Heart left ventricle (tissue), 16 donors: ENCODE measurements at places on chromosomes 16 and 17. TPM values are rescaled to one million over a fixed set of nuclear protein-coding genes. Genes with fewer than 3 reads are reported as not detected.

C17orf58 gene
- 7.4 TPM for total RNA-seq

DLG4 gene
- 21.8 TPM for total RNA-seq

MGAT5B gene
- 0.13 TPM for total RNA-seq

- no peak for DNase-seq
Measured at GRCh38 chr16:5852151-5852550, 754.6 kb upstream of the EEF2KMT start.

DNA sequence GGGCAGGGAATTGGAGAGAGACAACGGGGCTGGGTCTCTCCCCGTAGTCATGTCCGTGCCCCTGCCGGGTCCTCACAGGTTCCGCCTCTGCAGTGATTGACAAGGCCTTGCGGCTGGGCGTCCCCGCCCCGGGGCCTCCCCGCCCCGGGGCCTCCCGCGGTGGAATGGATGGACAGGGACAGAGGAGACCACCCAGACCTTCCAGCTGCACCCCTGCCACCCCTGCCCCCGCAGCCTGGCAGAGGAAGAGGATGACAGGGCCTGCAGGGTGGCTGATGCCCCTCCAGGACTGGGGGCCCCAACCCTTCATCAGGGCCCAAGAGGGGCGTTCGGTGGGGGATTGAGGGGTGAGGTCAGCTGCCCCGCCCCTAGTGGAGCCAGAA lies 216.4 kb upstream of the CIBAR2 start:
- DNase-seq, result peak; percentile 53

GRCh38 chr16:46607529-46607928 lies 13.7 kb downstream of the SHCBP1 start:
- no peak for DNase-seq

DNA sequence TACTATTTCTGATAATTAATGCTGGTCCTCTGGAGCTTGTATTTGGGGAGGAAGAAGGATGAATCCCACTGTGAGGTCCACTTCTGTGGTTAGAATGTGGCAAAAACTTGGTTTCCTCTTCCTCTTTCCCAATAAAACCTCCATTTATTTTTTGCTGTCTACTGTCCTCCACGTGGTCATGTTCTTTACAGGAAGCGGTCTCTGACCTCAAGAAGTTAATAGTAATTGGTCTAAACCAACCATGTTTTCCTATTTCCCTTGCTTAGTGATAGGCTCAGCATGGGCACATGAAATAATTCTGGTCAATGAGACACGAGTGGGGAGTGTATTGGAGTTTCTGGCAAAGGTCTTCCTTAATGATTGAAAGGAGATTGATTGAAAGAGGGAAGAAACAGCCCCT lies 33.9 kb downstream of the CHP2 start:
- DNase-seq, result no peak

DNA sequence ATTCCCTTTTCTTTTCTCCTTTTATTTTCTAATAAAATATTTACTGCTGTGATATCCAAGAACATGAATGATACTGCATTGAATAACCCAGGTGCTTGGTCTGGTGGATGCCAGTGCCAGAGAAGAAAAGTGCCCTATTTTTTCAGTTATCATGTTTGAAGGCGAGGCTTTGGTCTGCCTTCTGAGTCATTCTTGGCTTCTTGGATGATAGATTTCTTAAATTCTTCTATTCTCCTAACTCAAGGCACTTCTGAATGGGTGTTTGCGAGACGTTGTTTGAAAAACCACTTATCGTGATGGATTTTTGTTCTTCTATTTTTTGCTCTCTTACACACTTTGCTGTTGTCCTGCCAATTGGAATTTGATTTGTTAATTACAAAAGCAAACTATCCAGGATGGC lies 66.7 kb downstream of the FTO start:
- DNase-seq, result no peak

DNA sequence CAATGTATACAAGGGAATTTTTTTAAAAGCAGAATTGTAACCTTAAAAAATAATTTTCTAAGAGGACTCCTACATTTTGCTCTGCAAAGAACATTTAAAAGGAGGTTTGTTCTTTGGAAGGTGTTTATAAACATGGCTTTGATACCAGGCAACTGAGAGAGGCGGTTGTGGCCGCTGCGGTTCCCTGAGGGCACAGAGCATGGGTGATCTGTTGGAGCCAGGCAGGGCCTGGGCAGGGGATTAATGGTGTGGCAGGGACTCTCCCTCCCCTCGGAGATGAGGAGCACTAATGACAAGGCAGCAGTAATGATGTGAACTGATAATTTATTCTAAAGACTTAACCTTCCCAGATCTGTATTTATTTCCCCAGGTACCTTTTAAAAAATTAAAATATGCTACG lies 65.4 kb downstream of the WWP2 start:
- no peak for DNase-seq

- DNase-seq, result no peak
Measured at GRCh38 chr17:82198092-82198491, 14.6 kb downstream of the CCDC57 start.

- no peak for DNase-seq
Measured at GRCh38 chr16:76800196-76800595, 390.8 kb upstream of the MON1B start.

- DNase-seq, result no peak
Measured at GRCh38 chr16:29891525-29892457, 7.6 kb downstream of the SEZ6L2 start.

GRCh38 chr16:8251298-8251697 lies 339.0 kb downstream of the TMEM114 start:
- DNase-seq, result no peak
